ENCODE measurements at places on chromosomes 7 and 10. TPM values are rescaled to one million over a fixed set of nuclear protein-coding genes. Genes with fewer than 3 reads are reported as not detected.

DNA sequence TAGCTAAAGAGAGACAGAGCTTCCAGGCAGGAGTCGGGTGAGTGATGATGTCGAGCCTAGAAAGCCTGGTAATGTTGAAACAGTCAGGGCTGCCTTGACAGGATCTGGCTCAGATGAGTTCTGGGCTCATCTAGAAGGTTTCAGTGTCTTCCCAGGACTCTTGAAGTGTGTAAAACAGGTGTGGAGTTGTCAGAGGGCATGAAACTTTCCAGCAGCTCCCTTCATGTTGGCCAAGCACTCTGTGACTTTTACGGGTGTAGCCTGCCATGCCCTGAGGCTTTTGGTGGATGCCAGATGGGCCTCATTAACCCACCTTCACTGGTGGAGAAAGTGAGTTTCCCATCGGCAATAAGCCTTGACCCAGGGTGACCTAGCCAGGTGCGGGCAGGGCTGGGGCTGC, 66.4 kb upstream of the PDCD4 start:
- DNase-seq = no peak

DNA sequence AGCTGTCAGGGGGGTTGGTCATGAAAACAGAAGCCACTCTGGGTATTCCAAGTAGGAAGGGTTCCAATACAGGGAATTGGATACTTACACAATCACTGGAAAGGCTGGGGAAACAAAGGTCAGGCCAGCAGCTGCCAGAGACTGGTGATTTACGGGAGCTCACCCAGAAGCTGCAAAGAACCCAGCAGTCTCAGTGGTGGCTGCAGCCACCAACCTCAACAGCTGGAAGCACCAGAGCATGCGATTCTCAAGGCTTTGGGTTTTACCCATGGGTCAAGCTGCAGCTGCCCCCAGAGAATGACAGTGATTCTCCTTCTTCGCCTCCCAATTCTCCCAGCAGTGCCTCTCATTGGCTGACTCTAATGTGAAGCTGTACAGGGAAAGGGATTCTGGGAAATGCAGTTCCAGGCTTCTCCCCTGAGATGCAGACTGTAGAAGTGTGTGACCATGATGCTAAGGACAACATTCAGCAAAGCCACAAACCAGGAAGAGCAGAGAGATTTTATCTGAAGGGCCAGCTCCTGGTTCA, 107.2 kb upstream of the TCF7L2 start:
- DNase-seq = no peak

- DNase-seq = no peak
Measured at GRCh38 chr10:63318491-63318890, 147.3 kb downstream of the JMJD1C start.

GRCh38 chr7:46486256-46487206, 565.5 kb upstream of the IGFBP3 start:
- no peak for DNase-seq

DNA sequence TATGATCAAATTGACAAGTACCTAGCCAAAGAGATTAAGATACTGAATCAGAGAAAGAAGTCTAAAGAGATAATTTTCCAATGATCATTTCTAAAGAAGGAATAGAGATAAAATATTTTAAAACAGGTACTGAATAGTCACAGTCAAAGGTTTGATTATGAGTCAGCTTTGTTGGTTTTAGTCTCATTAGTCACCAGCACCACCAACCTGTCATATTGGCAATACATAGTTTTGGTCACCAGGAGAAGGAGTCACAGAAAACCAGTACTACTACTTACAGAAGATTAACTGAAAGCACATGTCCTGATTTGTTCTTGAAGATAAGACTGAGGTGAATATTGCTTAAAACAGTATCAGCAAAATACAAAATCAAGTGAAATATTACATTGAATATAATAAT, 34.6 kb downstream of the ZEB1 start:
- no peak for DNase-seq

DNA sequence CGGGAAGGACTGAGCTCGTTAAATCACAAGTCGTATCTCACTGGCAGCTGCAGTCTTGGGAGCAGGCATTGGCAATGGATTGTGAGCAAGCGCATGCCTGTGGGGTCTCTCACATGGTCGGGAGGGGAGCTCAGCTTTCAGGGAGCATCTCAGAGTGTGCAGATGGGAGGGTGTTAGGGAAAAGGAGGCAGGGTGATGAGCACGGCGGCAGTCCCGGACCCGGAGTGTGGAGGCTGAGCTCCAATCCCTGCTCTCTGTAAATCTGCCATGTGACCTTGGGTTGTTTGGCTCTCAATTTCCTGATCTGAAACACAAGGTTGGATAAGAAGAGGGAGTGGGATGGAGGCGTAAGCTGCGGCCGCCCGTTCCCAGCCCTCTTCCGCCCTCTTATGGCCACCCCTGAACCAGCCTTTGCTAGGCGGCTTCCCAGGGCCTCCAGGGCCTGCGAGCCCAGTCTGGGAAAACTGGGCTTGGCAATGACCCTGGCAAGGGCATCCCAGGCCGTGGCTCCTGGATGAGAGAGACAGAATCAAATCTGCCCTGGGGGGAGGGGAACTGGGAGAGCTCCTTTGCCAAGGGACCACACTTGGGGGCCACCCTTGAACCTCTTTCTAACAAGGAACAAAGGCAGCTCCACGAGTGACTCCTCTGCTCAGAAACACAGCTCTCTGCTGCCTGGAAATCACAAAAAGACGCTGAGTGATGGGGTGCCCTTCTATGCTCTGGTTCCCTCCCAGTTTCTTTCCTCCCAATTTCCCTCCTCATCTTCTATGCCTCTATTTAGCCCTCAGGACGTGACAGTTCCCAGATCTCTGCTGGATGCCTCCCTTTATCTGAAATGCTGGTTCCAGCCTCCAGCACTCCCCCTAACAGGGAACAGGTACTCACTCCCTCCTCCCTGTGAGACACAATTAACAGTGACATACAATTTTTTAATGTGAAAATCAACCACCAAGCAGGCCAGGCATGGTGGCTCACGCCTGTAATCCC, 41.7 kb upstream of the LOXL4 start:
- no peak for DNase-seq

- DNase-seq = no peak
Measured at GRCh38 chr10:122665946-122666345, 33.7 kb downstream of the C10orf120 start.

- DNase-seq = no peak
Measured at GRCh38 chr7:69922026-69922803, 323.9 kb downstream of the AUTS2 start.

GRCh38 chr10:60537697-60538096, 148.0 kb upstream of the ANK3 start:
- no peak for DNase-seq

Gene HMX3
- not detected for total RNA-seq

Gene NOM1
- total RNA-seq = 17.6 TPM

Gene HABP2
- total RNA-seq = not detected

Gene H2BK1
- not detected for total RNA-seq

Gene OR2A42
- total RNA-seq = 0.19 TPM

Gene GIMAP5
- 26.9 TPM for total RNA-seq

Gene CRYGN
- 1.3 TPM for total RNA-seq

All from esophagus muscularis mucosa (tissue), 4 donors.